ENCODE measurements at places on chromosomes 7 and 10.

GRCh38 chr7:105920766-105921165 is 42.3 kb upstream of the CDHR3 start:
- DNase-seq = no peak

DNA sequence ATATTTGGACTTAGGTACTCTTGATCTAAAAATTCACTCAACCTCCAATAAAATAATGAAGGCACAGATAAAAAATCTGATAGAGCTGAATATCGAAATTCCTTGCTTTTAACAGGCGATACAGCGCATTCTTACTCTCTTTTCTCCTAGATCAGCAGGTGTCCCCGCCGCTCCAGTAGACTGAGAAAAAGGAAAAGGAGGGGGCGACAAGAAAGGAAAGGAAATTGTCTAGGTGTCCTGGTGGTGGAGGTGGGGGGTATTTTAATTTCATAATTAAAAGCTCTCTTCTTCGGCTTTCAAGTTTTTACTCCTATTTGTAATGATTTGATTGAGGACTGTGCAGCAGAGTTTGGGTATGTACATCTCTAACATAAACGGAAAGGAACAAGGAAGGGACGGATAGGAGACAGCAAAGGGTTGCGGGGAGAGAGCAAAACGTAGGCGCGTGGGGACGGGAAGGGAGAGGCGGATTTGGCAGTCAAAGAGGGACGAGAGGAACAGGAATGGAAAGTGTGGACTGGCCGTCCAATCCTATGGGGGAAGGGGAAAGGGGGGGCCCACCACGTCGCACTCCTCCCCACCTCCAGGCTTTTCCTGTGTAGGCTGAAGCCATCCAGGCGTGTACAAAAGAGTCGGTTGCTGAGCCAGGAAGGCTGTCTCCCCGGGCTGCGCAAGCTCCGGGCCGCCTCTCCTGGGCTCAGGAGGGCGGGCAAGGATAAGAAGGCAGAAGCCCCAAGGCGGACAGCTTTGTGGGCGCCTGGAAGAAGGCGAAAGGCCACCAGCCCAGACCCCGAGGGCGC is 875 bp upstream of the HECTD2 start:
- DNase-seq = peak; percentile 82

GRCh38 chr7:66092654-66093053 is 17.0 kb downstream of the ASL start:
- DNase-seq = no peak

GRCh38 chr7:155512246-155512887 is 34.0 kb downstream of the CNPY1 start:
- DNase-seq = no peak

DNA sequence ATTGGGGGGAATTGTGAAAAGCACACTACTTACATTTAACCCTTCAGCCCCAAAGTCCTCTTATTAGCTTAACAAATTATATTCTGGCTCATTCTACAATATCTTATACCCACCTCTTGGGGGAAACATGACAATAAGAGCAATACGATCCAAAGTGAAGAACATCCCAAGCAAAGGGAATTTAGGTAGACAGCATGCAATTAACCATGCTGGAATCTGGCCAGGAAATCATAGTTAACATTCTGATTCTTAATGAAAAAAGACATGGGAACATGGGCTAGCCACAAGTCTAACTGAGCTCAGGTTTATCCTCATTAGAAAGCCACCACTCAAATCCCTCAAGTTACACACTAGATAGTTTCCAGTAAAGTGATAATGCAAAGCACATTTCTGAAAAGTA is 241.9 kb upstream of the SLC26A5 start:
- DNase-seq = no peak

GRCh38 chr7:107463139-107464078 is 6.4 kb upstream of the GPR22 start:
- DNase-seq = peak; percentile 15

GRCh38 chr10:92122941-92123450 is 167.9 kb downstream of the CPEB3 start:
- no peak for DNase-seq

DNA sequence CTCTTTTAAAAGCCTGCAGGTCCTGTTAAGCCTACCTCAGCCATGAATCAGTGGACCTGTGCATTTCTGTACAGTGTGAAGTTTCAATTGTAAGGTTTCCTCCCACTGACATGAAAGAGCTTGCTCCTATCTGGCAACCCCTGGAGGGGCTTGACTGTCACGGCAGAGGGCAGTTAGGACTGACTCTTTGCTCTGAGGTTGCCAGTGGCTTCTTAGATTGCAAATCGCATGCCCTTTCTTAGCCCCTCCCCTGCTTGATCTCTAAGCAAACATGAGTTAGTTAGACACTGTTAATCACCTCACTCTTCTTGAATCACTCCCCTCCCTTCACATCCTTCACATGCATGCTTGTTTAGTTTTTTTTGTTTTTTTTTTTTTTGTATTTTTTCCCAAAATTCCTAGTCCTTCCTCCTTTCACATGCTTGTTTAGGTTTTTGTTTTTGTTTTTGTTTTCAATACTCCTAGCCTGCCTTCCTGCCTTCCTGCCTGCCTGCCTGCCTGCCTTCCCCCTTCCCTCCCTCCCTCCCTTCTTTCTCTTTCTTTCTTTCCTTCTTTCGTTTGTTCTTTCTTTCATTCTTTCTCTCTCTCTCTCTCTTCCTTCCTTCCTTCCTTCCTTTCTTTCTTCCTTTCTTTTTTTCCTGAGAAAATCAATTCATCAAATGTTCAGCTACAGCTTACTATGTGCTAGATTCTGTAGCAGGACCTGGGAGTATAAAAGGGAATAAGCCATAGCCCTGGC is 6.0 kb upstream of the HIPK2 start:
- DNase-seq = no peak

GRCh38 chr10:31644931-31645633 is 283.5 kb downstream of the ARHGAP12 start:
- DNase-seq = peak; percentile 81

- DNase-seq = no peak
These were observed 70.8 kb upstream of the FGFR2 start for GRCh38 chr10:121669028-121669374.

DNA sequence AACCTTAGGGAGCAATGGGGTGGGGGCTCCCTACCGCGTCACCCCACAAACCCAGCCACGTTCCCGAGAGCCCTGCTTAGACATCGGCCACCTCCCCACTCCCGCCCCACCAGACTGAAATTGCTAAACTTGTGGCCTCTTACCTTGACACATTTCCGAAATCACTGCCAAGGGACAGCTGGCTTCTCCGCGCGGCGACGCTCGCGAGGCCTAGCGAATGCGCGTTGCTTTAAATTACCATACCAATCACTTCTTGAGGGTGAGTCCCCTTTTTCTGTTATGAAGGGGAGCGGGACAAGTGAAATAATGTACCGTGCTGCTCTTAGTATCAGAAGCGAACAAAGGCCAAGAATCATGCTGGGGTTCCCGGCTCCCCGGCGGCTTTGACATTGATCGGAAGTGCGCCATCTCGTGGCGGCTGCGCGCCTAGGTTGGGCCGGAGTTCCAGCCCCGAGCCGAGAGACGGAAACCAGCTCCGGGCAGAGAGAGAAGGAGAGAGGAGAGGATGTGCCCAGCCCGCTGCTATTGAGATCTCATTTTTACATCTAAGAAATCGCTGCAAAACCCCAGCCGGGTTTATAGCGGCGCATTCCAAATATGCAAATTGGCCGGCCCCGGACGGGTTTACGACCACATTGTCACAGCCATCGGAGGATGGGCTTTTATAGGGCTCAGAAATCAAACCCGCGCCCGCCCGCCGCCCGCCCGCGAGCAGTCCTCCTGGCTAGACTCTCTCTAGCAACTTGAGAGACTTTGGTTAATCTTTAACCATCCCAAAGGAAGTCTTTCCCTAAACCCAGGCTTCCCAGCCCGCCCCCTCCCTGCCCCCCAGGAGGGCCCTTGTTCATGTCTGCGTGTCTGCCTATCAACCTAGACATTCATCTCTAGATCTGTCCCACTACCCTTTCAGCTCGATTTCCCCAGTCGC is 5.3 kb downstream of the HOXA11 start:
- peak; percentile 81 for DNase-seq

GRCh38 chr7:124162667-124163066 is 129.8 kb upstream of the TMEM229A start:
- peak; percentile 41 for DNase-seq

DNA sequence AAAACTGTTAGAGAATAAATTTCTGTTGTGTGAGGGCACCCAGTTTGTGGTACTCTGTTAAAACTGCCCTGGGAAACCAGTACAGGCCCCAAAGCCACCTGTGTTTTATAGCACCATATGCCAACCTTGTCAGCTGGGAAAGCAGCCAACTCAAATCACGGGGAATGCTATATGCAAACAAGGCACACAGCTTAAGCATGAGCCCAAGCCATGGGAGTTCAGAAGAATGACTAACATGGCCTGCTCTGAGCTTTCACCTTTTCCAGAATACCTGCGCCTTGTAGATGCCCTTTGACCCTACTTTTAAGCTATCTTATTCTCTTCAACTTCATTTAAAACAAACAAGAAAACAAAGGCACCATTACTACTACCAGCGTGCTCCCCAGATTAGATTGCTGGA is 5.5 kb upstream of the SLC25A13 start:
- DNase-seq = no peak

DNA sequence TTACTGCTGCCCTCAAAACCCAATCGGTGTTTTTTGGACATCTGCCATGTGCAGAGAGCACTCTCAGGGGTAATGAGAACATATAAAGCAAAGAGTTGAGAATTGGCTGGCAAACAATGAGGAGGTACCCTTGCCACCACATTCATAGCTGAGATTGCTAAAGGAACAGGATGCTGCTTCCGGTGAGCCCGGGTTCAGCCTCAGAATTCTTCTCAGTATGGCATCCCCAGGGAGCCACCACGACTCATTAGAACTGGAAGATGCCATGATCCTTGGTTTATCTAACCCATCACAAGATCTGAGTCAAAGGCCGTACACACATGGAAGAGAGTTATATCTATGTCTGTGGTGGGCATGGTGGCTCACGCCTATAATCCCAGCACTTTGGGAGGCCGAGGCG is 174.4 kb downstream of the ARID5B start:
- DNase-seq = peak; percentile 57

DNA sequence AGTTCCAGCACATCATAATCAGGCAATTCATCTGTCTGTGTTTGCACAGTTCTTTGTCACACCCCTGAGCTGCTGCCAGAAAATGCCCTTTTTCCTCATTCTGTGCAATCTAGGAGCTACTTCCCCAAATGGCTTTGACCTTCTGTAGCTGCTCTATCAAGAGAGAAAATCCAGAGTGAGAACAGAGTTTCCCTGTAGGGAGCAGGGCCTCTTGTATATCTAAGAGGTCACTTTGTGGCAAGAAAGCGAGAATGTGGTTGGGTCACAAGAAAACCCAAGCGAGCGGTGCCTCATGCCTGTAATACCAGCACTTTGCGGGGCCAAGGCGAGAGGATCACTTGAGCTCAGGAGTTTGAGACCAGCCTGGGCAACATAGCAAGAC is 24.3 kb downstream of the SLC29A3 start:
- no peak for DNase-seq

- peak; percentile 32 for DNase-seq
These were observed 657 bp upstream of the TMEM178B start for GRCh38 chr7:141073173-141073640.

- DNase-seq = no peak
These were observed 8.5 kb upstream of the HK1 start for GRCh38 chr10:69269761-69270160.

DNA sequence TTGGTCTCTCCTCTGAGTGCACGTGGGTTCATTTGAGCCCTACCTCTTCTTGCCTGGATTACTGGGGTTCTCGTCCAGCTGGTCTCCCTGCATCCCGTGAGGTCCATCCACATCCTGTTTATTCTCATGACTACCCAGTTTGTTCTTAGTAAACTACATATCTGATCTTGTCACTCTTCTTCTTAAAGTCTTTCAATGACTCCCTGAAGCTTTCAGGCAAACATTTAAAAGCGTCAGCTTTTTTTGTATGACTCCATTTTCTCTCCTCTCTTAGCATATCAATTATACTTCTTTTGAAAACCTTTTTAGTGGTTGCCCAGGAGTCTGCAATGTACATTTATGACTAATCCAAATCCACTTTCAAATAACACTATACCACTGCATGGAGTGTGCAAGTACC is 7.5 kb downstream of the SFXN2 start:
- DNase-seq = no peak

DNA sequence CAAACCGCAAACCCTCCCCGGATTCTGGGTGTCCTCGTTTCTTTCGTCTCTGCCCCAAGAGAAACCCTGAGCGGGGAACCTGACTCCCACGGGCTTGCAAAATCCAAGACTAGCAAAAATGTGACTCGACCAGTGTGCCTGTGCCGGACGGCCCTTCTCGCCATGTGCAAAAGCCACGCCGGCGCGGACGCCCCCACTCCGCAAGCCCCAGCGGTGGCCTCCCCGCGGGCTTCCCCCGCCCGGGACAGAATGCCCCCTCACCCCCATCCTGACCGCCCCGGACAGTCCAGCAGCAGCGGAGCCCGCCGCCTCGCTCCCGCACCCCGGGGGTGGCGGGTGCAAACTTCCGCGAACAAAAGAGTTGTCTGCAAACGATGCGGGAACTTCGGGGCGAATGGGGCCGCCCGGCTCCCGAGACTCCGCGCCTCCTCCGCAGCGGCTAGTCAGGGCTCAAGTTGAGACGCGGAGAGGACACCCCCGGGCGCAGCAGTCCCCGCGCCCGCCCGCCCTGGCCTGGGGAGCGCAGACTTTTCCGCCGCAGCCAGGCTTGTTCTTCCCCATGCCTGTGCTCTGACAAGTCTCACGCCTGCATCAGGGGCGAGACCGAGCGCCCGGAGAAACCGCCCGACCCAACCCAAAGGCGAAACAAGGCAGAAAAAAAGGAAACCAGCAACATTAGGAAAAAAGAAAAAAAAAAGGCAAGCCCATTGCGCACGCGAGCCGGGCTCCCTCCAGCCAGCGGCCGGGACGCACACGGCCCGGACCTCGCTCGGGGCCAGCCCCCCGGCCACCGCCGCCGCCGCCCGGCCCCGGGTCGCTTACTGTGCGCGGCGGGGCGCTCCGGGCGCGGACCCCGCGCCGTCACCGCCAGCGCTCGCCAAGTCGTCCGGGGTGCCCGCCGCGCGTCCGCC is 732 bp downstream of the FAM53B start:
- peak; percentile 42 for DNase-seq

- DNase-seq = no peak
These were observed 133.2 kb upstream of the INHBA start for GRCh38 chr7:41835976-41836530.

DNA sequence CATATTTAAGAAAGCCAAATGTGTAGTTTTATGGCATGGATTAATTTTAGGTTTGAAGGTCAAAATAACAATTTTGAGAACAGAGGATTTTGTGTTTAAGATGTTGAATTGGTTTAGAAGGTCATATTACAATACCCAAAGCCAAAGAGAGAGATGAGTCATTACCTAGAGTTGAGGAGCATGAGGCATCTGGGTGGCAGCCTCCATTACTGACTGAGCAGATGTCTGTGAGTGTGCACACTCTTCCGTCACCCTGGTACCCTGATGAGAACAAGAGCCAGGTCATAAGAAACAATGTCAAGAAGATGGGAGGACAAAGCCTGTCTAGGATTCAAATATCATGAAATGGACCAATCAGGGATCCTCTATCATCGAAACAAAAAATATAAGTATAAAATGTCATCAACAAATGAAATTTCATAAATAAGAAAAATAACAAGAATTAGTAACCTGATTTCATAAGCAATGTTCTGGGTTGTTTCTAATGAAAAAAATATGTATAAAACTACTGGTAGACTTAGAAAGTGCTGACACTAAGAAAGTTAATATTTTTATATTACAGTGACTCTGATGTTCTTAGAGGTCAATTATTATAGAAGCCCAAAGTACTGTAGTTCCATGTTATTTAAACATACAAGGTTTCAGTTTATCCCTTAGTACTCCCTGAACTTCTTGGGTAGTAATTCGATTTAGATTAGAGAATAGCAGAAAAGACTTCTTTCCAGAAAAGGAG is 20.0 kb downstream of the CUBN start:
- DNase-seq = peak; percentile 50

GRCh38 chr7:47551668-47552440 is 30.1 kb downstream of the TNS3 start:
- DNase-seq = no peak

Data from MG63 (cell line).